Vagina (tissue), 2 donors: ENCODE measurements at places on chromosomes 12 and 14. TPM values are rescaled to one million over a fixed set of nuclear protein-coding genes. Genes with fewer than 3 reads are reported as not detected.

- no peak for DNase-seq
- H3K4me3 ChIP-seq = no peak overlapping the region
- peaks cover 36% of the 10 kb centered on the region for H3K4me1 ChIP-seq
Observed at GRCh38 chr12:6078398-6079096, 45.9 kb downstream of the VWF start.

DNA sequence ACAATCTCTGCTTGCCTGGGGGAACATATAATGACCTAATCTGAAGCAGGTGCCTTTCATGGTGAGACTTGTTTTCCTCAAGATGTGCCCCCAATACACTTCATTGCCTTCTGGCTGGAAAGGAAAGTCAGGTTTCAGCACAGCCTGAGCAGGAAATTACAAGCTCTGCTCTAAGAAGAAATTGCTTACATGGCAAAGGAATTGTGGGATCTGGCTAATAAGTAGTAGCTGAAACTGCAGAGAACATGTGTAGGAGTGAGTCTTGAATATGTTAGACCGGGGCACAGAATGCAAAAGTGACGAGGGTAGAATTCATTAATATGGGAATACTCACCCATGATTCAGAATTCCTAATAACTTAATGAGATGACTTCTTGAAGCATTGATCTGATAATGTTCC, 6.3 kb upstream of the CFAP54 start:
- H3K36me3 ChIP-seq = no peaks in the 10 kb centered on the region
- H3K4me1 ChIP-seq = no peaks in the 10 kb centered on the region
- H3K27me3 ChIP-seq = no peaks in the 10 kb centered on the region
- no peak overlapping the region for H3K4me3 ChIP-seq

DNA sequence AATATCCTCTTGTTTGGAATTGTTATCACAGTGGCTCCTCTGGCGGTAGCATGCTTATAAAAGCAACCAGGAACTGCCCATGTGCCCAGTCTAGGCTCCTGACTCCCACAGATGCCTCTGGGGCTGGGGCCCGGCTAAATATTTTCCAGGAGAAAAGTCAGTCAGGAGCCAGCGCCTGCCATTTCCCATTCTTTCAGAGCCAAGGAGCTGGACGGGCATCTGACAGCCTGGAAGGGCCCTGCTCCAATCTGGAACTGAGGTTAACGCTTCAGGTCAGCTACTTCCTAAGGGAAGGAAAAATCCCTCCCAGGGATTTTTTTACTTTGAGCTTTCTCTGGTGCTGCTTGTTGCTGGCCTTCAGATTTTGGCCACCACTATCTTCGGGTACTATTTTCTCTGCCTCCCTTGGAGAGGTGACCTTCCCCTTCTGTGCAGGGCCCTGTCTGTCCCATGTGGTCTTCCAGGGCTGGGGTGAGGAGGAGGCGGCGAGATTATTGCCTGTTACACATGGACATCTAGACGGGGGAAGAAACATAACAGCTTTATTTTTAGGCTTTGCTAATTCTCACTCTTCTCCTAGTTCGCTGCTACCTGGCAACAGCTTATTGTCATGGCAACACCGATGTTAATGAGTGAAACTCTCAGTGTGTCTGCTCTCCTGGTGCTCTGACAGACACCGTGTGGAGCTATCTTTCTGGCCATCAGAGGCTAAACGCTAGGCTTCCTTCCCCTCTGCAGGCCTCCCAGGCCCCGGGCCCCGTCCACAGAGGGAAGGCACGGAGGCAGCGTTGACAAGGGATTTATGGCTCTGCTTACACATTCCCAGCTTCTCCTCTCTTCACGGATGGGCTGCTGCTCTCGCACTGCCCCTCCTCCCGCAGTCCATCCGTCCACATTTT, 160.4 kb downstream of the CACNA1C start:
- no peak for DNase-seq
- H3K27me3 ChIP-seq = no peaks in the 10 kb centered on the region
- H3K27ac ChIP-seq = peak overlapping the region; percentile 20
- H3K4me3 ChIP-seq = no peak overlapping the region
- peaks cover 15% of the 10 kb centered on the region for H3K4me1 ChIP-seq
- no peaks in the 10 kb centered on the region for H3K36me3 ChIP-seq

- H3K27me3 ChIP-seq = no peaks in the 10 kb centered on the region
- no peak for DNase-seq
- H3K4me1 ChIP-seq = peaks cover 53% of the 10 kb centered on the region
- H3K27ac ChIP-seq = peak overlapping the region; percentile 45
- no peak overlapping the region for H3K4me3 ChIP-seq
- no peaks in the 10 kb centered on the region for H3K36me3 ChIP-seq
Observed at GRCh38 chr14:99807413-99808153, 14.4 kb downstream of the EML1 start.

DNA sequence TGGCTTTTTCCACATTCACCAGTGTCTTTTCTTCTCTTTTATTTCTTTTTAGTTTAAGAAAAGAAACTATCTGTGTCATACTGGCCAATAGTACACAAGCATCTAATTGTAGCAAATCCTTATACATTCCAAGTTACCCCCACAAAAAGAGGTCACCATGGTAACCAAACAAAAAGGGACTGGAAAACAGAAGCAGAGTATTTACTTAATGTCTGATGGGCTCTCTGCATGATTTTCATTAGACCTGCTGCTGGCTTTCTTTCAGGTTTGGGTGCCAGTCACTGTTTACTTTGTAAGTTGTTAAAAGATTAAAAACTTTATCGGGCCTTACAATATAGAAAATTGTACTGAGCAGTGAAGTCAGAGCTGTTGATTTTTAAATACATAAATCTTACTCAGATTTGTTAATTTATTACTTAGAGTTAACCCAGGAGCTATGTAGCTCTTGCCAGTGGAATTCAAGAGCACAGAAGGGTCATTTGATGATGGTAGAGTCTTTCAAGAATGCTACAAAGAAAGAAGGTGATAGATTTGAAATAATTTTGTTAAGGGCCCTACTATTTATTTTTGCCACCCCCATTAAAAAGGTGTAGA, 123.9 kb downstream of the BRMS1L start:
- H3K36me3 ChIP-seq = no peaks in the 10 kb centered on the region
- no peak overlapping the region for H3K27ac ChIP-seq
- H3K4me1 ChIP-seq = no peaks in the 10 kb centered on the region
- H3K4me3 ChIP-seq = no peak overlapping the region

GRCh38 chr12:3603576-3603975, 112.6 kb downstream of the PRMT8 start:
- no peak for DNase-seq
- H3K27me3 ChIP-seq = no peaks in the 10 kb centered on the region
- H3K27ac ChIP-seq = no peak overlapping the region
- H3K4me1 ChIP-seq = no peaks in the 10 kb centered on the region
- no peak overlapping the region for H3K4me3 ChIP-seq
- no peaks in the 10 kb centered on the region for H3K36me3 ChIP-seq

DNA sequence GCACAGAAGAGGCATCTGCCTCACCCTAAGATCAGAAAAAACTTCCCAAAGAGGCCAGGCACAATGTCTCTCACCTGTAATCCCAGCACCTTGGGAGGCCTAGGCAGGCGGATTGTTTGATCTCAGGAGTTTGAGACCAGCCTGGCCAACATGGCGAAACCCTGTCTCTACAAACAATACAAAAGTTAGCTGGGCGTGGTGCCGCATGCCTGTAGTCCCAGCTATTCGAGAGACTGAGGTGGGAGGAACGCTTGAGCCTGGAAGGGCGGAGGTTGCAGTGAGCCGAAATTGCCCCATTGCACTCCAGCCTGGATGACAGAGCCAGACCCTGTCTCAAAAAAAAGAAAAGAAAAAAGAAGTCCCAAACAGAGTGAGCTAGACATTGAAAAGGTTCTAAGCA, 4.5 kb downstream of the ZBTB1 start:
- no peak for DNase-seq
- H3K36me3 ChIP-seq = no peaks in the 10 kb centered on the region
- no peaks in the 10 kb centered on the region for H3K27me3 ChIP-seq

DNA sequence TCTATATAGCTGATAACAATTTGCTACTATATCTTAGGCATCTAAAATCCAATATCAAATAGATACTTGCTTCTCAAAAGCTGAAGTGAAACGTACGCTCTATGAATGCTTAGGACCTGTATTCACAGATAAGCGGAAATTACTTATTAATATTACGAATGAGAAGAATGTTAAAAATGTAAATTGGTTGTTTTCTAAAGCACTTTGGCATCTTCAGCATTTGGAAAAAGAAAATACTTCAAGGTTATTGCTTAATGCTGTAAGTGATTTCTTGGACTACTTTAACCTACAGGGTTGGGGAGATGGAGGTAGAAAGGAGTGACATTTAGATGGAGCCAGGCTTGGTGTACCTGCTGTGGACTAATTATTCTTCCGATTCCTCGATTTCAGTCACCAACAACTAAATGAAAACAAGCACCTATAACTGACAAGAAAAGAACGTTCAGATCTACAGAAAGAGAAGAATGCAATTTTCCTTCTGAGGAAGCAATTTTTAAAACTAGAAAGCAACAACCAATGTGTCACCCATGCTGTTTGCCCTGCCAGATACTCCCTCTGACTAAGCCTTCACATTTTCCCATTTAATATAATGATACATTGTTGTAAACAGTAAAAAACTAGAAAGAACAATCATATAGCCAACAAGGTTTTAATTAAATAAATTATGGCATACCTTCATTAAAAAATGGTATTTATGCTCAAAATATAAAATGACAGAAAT, 49.3 kb downstream of the SLC25A21 start:
- H3K4me3 ChIP-seq = no peak overlapping the region
- no peaks in the 10 kb centered on the region for H3K27me3 ChIP-seq
- no peaks in the 10 kb centered on the region for H3K4me1 ChIP-seq
- DNase-seq = no peak
- H3K36me3 ChIP-seq = no peaks in the 10 kb centered on the region

DNA sequence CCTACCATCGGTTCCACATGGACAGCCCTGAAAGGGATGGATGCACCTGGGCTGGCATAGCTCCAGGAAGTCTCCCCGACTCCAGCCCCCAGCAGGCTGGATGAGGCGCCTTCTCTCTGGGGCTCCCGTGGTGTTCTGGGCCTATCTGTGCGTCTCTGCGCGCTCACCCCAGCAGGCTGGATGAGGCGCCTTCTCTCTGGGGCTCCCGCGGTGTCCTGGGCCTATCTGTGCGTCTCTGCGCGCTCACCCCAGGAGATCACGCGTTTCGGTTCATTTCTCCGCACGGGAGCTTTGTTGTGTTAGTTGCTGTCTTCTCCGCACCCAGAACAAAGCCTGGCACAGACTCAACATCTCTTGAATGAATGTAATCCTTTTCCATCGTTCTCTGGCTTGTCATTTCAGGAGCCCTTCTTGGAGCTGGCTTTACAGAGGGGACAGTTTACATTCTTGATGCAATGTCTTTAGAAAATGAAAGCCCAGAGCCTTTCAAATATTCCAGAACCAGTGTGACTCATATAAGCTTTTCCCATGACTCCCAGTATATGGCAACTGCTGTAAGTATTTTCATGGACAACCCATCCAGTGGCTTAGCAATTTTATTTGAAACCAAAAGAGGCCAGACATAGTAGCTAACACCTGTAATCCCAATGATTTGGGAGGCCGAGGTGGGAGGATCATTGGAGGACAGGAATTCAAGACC, 40.3 kb downstream of the CFAP251 start:
- H3K36me3 ChIP-seq = no peaks in the 10 kb centered on the region
- no peaks in the 10 kb centered on the region for H3K27me3 ChIP-seq
- DNase-seq = no peak
- H3K4me1 ChIP-seq = no peaks in the 10 kb centered on the region
- H3K4me3 ChIP-seq = no peak overlapping the region

SLC5A8 gene
- not detected for total RNA-seq

GPR135 gene
- 6.4 TPM for total RNA-seq

B4GALNT1 gene
- 7.6 TPM for total RNA-seq

MDGA2 gene
- not detected for total RNA-seq

SNX6 gene
- 46.4 TPM for total RNA-seq
